Left cardiac atrium (tissue), 4 donors: ENCODE measurements at places on chromosomes 4 and X. TPM values are rescaled to one million over a fixed set of nuclear protein-coding genes. Genes with fewer than 3 reads are reported as not detected.

PCDH19 gene
- 0.76 TPM for total RNA-seq

OTC gene
- total RNA-seq = 0.32 TPM

GRCh38 chr4:131137196-131137595 is 2011.9 kb upstream of the PCDH10 start:
- no peak for DNase-seq

GRCh38 chr4:170198747-170199146 is 109.0 kb upstream of the AADAT start:
- no peak for DNase-seq

DNA sequence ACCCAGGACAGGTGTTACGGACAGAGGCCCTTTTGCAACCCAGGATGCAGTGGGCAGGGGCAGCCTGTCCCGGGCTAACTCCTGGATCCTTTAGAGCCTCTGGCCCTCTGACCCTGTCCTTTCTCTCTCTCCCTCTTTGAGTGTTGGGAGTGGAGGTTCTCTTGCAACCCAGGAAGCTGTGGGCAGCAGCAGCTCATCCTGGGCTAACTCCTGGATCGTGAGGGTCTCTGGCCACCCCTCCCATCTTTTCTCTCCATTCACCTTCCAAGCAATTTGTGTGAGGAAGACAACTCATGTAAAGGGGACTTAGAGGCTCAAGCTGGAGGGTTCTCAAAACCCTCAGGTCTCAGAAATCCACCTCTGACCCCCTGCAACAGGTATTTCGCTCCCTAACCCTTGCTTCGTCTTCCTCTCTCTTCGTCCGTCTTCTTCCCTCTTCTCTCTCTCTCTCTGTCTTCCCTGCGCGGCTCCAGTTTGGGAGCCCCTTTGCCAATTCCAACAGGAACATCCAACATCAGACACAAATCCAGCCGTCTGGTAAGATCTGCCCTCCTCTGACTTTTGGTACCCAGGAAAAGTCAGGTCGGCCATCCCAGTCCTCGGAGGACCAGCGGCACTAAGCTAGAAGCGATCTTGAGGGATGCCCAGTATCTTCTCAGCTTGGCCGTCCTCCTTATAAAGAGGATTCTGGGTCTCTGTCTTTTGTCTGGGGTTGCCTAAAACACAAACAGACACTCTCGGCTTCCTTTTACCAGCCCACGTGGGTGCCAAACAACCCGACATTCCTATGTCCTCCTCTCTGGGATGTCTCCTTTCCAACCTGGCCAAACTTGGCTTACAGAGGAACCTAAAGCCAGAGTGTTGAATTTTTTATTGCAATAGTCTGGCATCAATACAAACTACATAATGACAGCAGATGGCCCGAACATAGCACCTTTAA is 7.9 kb downstream of the ASMTL start:
- peak; percentile 5 for DNase-seq

- no peak for DNase-seq
Measured at GRCh38 chrX:23478561-23478960, 143.9 kb downstream of the PTCHD1 start.

GRCh38 chrX:1420371-1420770 is 28.5 kb upstream of the SLC25A6 start:
- no peak for DNase-seq

DNA sequence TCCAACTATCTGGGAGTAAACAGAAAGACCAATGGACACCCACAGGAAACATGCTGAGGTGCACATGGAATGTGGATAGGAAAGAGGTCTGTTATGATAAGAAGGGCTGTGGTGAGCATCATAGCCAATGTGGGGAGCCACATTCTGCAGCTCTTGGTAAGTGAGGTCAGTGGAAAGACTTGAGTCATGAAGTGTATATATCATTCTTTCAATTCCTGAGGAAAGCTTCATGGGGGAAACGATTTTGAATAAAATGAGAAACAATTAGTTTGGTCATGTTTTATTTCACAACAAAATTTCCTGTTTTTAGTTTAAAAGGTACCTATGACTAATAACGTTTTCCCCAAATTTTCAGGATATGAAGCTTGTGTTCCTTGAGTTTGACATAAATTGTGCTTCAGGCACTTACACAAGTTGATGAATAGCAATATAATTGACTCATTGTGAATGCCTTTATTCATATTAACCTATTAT is 41.4 kb upstream of the RASSF6 start:
- no peak for DNase-seq

SFRP2 gene
- total RNA-seq = 3.3 TPM
